ENCODE measurements at places on chromosomes 6 and 20.

- DNase-seq: no peak
Measured at GRCh38 chr6:116359131-116359530, 11.6 kb upstream of the DSE start.

DNA sequence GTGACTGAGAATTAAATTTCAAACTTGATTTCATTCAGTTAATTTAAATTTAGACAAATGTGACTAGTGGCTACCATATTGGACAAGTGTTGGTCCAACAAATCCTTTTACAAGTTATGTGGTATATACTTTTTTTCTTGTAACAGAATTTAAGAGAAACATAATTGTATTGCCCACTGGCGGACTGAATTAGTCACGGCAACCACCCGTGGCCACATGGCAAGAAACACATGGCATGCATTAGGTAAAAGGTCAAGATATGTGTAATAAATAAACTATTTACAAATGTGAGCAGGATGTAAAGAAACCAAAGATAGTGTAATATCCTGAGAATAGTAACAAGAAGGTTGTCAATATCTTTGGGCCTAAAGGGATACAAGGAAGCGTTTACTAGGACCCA, 91.2 kb downstream of the LCA5 start:
- no peak for DNase-seq

- no peak for DNase-seq
Measured at GRCh38 chr20:37540001-37540400, 12.3 kb upstream of the BLCAP start.

DNA sequence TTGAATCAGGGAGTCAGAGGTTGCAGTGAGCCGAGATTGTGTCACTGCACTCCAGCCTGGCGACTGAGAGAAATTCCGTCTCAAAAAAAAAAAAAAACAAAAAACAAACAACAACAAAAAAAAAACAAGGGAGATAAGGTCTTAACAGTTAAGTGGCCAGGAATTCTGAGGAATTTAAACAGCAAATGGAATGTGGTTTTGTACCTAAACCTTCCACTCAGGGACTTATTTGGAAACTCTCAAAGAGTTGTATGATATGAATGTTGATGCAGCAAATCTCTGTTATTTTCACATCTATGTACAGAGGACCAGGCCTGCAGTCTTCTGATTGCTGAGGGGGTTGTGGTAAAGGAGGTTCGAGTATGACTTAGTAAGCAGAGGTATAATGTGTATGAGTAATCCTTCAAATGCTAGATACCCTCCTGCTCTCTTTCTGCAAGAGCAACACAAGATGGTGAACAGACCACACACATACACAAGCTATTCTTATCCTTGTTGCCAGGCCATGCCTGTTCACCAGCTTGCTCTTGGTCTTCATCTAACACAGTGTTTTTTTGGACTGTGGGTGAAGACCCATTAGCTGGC, 174.9 kb upstream of the SCGN start:
- no peak for DNase-seq

DNA sequence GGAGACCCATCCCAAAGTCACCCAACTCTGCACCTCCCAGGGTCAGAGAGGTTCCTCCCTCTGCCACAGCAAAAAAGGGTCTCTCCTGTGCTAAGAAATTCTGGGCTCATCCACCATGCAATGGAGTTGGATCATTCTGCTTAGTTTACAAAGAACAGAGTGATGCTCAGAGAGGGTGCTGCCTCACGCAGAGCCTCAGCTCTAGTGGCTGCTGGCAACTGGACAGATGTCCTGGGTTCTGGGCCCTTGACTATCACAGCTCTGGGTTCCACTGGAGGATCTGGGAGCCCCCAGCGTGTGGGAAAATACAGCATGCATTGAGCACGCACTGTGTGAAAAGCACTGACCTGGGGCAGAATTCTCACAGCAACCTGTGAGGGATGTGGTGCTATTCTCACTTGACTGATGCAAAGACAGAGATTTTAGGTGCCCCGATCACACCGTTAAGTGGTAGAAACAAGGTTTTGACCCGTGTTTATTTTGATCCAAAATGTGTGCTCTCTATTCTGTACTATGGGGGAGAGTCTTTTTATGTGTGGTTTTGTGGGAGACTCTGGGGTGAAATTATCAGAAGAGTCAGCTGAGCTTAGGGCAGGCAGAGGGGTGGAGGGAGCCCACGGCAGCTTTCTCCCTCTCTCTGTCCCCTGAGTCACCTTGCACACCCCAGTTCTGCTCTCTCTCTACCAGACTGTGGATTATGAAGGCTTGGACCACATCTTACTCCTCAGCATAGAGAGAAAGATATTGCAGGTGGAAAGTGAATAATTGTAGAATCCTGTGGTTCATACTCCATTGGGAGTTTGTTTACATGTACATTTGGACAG, 19.9 kb downstream of the TREML4 start:
- DNase-seq: no peak

GRCh38 chr6:11729076-11729475, 49.5 kb downstream of the ADTRP start:
- DNase-seq: no peak

DNA sequence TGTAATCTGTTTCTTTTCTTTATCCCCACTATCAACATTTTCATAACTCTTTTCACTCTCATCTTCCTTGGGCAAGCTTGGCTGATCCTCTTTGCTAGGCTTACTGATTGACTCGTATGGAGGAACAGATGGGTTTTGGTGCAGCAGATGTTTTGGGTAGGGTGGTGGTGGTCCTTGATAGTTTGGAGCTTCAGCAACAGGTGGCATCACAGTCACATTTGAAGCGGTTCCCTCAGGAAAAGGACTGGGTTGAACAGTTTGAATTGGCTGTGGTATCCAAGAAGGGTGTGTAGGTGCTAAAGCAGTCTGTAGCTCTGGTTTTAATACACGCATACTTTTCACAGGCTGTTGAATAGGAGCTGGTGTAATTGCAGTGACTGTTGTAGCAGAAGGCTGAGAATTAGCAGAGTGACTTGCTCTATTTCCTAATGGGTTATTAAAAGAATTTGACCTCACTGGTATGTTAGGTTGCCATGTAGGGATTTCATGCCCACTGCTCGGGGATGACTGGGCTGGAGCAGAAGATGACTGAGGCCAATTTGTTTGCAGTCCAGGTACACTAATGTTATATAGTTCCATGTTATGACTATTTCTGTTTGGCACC, 34.5 kb downstream of the LATS1 start:
- no peak for DNase-seq

DNA sequence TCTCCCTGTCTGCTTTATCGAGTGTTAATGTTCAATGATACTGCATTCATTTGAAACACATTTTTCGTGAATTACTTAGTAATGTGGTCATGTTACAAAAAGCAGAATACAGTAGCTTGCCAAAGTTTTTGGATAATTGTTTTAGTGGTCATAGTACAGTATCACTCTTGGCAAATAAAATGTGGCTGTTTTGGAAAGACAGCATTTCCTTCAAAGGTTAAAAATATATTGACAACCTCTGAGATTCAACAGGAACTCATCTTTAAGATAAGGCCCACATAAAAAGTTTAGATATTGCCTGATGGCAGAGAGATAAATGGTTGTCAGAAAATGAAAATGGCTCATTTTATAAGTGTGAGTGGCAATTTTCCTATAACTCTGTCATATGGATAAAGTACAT, 297.7 kb upstream of the MAN1A1 start:
- DNase-seq: no peak

- no peak for DNase-seq
Measured at GRCh38 chr6:36169023-36170007, 27.2 kb upstream of the BRPF3 start.

DNA sequence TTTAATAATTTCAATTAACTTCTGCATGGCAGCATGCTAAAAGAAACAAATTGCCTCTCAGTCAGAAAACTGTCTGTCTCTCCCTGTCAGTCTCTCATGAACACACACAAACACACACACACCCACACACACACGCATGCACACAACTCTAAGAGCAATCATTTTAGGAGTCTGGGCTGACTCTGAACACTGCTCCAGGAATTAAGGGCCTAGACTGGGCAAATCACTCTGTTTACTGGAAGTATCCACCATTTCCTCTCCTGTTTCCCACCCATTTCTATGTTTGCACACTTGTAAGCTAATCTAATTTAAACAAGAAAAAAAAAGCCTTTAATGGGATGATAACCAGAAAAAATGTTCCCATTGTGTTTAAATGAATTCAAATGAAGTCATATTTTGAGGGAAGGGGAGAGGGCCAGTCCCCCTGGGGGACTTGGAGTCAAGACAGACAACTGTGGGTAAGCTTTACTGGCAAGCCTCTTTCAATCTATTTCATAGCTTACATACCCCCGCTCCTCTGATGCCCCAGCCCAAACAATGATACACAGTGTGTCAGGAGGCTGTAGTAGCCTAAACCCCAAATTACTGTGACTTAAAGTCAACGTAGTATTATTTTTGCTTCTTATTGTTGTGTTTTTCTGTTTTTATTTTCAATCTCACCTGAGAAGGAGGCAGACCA, 447.8 kb upstream of the FLRT3 start:
- DNase-seq: no peak

DNA sequence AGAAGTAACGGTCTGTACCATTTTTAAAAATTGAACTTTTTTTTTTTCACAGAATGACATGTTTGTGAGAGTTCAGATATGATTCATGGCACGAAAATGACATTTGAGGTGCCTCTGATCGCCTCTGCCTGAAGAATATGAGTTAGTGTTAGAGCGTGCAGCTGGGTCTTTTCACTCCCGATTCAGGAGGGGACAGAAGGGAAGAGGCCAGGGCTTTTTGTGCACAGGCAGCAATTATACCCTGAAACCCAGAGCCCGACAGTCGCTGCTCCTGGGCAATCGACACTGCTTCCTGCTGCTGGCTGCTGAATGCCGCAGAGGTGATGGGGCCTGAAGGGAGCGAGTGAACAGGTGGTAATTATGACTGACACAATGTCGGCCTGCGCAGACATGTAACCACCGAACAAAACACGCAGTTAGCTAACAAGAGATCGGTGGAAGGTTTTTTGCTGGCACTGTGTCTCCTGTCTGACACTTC, 652.0 kb upstream of the NOX3 start:
- no peak for DNase-seq

GRCh38 chr6:44373051-44373450, 14.5 kb upstream of the CDC5L start:
- no peak for DNase-seq

GRCh38 chr6:155364844-155365437, 50.7 kb upstream of the TFB1M start:
- DNase-seq: no peak

DNA sequence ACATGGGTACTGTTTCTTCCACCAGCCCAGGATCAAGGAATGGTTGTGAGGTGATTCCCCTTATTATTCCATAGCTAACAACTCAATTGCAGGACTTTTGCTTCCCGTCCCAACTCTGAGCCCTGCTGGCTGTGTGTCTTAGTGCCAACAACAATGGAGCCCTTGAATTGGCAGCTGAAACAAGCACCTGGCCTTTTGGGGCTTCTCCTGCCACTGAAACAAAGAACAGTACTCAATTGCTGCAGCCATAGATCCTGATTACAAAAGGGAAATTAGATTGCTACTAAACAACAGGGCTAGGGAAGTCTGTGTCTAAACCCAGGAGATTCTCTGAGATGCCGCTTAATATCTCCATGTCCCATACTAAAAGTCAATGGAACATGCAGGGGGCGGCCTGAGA, 61.3 kb upstream of the CARMIL1 start:
- DNase-seq: no peak

DNA sequence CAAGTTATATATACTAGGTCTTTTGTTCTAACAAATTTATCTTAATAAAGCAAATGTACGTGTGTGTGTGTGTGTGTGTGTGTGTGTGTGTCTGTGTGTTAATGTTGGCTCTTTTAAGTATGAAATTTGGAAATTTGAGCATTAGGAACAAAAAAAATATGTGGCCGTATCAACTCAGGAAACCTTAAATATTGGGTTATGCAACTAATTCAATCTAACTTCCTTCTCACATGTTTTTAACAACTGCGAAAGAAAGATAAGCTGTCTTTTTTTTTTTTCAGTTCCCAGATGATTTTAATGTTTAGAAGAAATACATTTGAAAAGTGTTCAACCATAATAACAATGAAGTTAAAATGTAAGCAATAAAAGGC, 616.4 kb upstream of the ARID1B start:
- no peak for DNase-seq

GRCh38 chr6:37486121-37486839, 13.4 kb downstream of the CCDC167 start:
- DNase-seq: no peak

GRCh38 chr6:18507018-18507415, 119.9 kb downstream of the RNF144B start:
- DNase-seq: no peak

DNA sequence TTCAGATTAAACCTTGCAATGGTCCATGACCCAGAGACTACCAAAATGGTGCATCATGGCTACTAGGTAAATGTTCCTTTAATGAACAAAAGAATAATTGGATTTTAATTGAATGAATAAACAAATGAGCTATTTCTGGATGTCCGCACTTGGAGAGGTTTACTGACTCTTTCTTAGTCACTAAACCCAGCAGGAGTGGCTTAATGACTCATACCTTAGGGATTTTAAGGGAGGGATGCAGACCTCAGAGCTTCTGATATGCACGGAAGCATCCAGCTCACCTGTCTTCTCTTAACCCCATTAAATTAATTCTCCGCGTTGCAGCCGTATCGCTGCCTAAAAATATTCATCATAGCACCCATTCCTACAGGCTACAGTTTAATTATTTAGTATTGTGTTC, 970.0 kb upstream of the SLC35B3 start:
- DNase-seq: no peak

GRCh38 chr6:124947971-124948451, 14.2 kb upstream of the RNF217 start:
- DNase-seq: no peak

DNA sequence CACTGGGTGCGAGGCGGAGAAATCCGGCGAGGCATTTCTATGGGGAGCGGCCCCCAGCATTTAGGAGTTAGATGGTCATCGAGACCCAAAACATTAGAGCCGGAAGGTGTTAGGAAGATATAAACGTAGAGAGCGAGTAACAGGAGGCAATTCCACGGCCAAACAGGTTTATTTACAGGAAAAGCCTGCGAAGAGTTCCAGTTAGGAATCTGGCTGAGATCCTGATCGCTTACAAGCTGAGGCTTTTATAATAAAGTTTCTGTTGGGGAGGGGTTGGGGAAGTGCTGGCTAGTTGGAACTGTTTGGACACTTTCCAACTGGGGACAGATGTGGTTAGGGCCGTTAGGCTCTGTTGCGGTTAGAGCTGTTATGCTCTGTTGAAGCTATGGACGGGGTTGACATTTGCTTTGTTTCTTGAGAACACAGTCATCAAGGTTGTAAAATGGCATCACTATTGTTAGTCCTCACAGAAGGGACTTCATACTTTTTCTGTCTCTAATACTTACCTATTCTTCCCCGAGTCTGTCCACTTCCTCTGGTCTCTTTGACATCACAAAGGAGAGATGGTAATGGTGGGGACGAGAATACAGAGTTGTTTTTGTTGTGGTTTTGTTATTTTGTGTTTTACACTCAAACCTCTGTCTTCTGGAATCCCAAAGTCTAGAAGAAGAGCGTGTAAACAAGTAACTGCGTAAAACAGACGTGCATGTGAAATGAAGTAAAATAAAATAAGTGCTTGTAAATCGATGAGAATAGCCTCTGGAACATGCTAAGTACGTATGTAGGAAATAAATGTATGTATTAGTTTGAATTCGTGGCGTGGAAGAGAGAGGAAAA, 554 bp upstream of the ZSCAN31 start:
- no peak for DNase-seq

- DNase-seq: no peak
Measured at GRCh38 chr6:82785206-82785605, 280.4 kb downstream of the UBE3D start.

GRCh38 chr6:167568407-167569024, 243.6 kb downstream of the TTLL2 start:
- no peak for DNase-seq

GRCh38 chr6:9732056-9732455, 682.8 kb downstream of the TFAP2A start:
- DNase-seq: no peak

GRCh38 chr6:4358414-4359107, 223.2 kb upstream of the ECI2 start:
- DNase-seq: peak; percentile 16

Measured in esophagus squamous epithelium (tissue), 5 donors.